ENCODE measurements at places on chromosomes 3 and 15. TPM values are rescaled to one million over a fixed set of nuclear protein-coding genes. Genes with fewer than 3 reads are reported as not detected.

The SLC28A1 gene
- not detected for total RNA-seq

The CFAP91 gene
- total RNA-seq = not detected

The TIMMDC1 gene
- total RNA-seq = 50.1 TPM

The PSTPIP1 gene
- 316 TPM for total RNA-seq

The EMC7 gene
- 60.8 TPM for total RNA-seq

The NME9 gene
- not detected for total RNA-seq

The KCNMB3 gene
- total RNA-seq = 1.3 TPM

The MAP1A gene
- 0.98 TPM for total RNA-seq

The ALDH1A2 gene
- total RNA-seq = 2.8 TPM

The BTLA gene
- total RNA-seq = 0.56 TPM

The GOLGA8J gene
- 6.0 TPM for total RNA-seq

The HGD gene
- total RNA-seq = 2.5 TPM

The MRPS11 gene
- 27.6 TPM for total RNA-seq
